ENCODE measurements at places on chromosomes 6 and 20.
A peak's percentile ranks its signal among the peaks of the same experiment; 100 is the strongest.

DNA sequence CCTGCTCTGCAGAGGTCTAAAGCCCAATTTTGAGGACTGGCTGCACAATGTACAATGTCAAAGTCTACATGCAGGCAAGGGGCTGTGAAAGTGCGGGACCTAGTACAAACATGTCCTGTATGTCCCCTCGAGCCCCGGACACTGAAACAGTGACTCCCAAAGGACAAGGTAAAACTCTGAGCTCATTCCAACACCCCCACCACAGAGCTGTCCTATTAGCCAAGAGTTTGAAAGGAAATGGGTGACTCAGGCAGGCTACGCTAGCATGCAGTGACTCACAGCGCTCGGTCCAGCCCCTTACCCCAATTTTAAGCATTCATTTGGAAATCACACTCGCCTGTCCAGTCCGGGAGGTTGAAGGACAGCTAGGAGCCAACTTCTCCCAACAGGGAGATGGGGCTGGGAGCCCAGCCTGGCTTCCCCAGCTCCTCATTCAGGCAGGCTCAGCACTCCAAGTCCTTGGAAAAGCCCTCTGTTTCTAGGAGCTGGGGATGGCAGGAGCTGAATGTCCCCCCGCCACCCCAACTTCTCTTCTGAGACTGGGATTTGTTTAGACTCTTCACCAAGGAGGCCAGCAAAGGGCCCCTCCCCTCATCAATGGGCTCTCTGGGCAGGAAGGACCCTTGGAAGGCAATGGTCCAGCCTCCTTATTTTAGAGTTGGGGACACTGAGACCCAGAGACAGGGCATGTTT, 3.9 kb downstream of the SDC4 start:
- DNase-seq = peak; percentile 73

- peak; percentile 60 for DNase-seq
Observed at GRCh38 chr6:33702345-33702977, 9.0 kb downstream of the UQCC2 start.

- no peak for DNase-seq
Observed at GRCh38 chr6:122416825-122417224, 17.4 kb downstream of the HSF2 start.

GRCh38 chr6:62150048-62150663, 135.9 kb downstream of the KHDRBS2 start:
- no peak for DNase-seq

GRCh38 chr6:142857233-142857761, 87.7 kb downstream of the HIVEP2 start:
- DNase-seq = no peak

- DNase-seq = no peak
Observed at GRCh38 chr6:20819774-20820400, 285.6 kb downstream of the CDKAL1 start.

DNA sequence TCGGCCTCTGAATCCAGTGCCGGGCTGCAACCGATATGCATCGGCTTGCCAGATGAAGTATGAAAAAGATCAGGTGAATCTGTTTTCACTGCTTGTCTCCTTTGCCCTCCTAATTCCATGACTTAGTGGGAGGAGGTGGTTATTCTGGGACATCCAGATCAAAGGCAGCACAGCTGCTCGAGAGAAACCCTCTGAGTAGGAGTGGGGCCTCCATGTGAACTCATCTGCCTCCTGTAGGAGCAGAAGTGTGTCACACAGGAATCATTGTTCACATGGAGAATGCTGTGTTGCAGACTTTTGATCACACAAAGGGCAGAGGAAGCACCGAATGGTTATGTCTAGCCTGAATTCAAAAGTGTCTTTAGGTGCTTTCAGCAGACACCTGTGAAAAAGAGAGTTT, 73.1 kb upstream of the SLC22A1 start:
- no peak for DNase-seq

DNA sequence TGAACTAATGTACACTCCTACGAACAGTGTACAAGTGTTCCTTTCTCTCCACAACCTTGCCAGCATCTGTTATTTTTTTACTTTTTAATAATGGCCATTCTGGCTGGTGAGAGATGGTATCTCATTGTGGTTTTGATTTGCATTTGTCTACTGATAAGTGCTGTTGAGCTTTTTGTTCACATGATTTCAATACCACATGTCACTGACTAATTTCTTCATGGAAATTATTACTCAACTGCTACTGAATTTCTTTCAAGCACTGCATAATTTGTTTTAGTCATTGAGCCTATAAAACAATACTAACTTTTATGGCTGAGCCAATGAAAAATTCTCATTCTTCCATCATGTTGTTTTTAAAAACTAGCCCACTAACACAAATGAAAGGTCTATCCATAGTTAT, 115.4 kb downstream of the FRK start:
- DNase-seq = no peak

DNA sequence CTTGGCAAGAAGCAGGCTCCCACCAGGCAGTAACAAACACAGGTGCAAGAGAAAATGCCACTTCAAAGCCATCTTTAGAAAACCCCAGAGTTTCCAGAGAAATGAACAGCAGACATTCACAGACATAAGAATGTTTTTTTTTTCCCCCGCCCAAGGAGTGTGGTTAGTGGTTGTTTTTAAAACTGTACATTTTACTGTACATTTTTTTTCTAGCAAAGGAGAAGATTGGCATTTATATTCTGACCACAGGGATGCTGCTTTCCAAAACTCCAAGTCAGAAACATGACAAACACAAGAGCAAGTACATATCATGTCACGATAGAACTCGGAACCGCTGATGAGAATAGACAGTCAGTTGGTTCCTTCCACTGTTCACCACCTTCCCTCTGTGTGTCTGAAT, 197.9 kb downstream of the LRFN2 start:
- DNase-seq = no peak

- no peak for DNase-seq
Observed at GRCh38 chr20:56371977-56372376, 13.2 kb downstream of the FAM210B start.

DNA sequence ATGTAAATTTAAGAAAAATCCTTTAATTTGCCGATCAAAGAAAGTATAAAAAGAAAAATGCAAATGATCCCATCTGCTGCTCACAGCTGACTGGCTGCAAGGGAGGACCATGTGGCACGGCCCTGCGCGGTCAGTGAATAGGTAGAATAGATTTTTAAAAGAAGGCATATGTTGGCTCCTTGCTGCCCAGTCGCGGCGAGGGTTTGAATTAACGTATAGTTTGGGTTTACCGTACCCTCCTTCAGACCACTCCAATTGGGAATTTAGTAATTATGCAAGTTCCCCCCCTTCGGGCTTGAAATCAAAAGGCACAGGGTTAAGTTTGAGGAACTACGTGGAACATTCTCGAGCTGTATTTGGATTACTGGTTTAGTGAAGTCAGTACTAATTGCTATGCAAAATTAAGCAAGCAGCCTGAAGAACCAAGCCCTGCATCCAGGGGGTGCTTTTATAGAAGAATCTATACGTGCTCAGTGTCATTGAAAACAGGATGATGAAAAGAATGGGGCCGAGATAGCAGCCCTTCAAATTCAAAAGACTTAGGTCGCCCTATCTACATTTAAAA, 1.1 kb upstream of the BEND3 start:
- no peak for DNase-seq

- DNase-seq = no peak
Observed at GRCh38 chr6:112983713-112984261, 636.7 kb downstream of the RFPL4B start.

GRCh38 chr6:136723780-136724179, 68.5 kb downstream of the MAP3K5 start:
- DNase-seq = no peak

DNA sequence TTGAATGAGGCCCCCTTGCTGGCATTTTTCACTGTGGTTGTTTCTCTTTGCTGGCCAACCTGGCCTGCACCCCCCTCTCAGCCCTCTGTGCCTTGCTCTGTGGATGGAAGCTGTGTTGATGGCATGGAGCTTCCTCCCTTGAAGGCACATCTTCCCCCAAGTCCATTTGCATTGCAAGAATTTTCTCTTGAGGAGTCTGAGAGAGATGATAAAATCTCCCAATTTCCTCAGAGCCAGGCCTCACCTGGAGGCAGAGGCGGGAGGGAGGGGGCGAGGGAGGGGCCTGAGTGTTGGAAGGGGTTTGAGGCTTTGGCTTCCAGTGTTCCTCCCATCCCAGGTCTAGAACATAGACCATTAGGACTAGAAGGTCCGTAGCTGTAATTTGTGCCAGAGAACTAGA, 175.1 kb downstream of the SCP2D1 start:
- DNase-seq = no peak

GRCh38 chr6:16800942-16801341, 39.7 kb upstream of the ATXN1 start:
- no peak for DNase-seq

GRCh38 chr20:54070187-54070987, at the start of gene BCAS1:
TSS of gene BCAS1 (minus strand) at chr20:54070594. CDS start at chr20:54058718, 11,876 bp downstream.
- no peak for DNase-seq

DNA sequence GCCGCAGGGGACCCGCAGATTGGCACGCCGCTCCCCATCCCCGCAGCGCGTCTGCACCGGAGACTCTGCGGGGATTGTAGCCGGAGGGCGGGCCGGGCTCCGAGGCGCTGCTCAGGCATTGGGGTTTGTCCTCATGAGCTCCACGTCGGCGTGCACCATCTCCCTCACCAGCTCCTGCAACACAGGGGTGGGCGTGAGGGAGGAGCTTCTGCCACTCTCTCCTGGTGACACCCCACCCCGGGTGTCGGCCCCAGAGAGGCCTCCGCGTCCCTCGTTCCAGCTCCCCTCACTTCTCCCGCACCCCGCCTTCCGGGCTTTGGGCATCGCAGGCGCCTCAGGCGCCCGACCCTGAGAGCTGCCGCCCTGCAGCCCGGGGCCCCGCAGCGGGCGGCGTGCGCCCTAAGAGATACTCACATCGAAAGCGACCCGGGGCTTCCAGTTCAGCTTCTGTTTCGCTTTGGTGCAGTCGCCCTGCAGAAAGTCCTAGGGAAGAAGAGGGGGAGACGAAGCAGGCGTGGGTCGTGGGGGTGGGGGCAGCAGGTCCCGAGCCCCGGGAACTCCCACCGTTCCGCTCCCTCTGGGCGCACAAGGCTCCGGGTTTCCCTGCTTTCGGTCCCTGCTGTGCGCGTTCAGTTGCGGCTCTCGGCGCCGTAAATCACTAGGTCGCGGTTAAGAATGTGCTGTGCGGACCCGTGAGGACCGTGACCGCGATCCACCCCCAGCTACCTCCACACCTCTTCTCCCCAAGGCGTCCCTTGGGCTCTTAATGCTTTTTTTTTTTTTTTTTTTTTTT, 14.5 kb downstream of the FOXC1 start:
- no peak for DNase-seq

DNA sequence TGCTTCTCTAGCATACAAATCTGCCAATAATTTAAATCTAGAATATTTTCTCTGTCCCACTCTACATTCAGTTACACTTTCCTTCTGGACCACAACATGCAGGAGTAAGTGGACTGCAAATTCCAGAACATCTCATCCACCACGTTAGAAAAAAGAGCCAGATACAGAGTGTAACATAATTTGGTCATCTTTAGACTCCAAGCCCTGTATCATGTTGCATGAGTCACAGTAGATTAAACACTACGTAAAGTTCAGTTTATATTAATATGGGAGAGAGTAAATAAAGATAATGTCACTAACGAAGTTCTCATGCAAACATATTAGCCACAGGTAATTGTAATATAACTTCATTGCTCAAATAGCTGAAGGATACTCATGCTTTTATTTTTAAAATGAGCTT, 327.0 kb downstream of the C6orf118 start:
- no peak for DNase-seq

DNA sequence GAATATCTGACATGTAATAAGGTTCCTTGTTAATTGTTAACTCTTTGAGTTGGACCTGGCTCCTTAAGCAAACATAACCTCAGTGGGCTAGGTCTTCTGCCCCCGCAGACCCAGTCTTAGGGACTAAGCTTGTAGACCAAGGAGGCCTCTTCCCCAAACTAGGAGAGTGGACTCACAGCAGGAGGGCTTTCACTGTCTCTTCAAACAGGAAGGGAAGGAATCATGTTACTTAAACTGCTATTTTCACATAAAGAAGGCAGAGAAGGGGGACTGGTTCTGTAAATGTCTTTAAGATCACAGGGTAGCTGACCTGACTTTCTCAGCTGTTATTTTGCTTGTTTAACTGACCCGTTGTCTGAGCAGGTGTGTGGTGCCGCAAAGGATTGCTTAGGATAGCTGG, 34.9 kb upstream of the PRDM1 start:
- DNase-seq = no peak

- no peak for DNase-seq
Observed at GRCh38 chr6:157953580-157954091, 28.0 kb upstream of the SYNJ2 start.

DNA sequence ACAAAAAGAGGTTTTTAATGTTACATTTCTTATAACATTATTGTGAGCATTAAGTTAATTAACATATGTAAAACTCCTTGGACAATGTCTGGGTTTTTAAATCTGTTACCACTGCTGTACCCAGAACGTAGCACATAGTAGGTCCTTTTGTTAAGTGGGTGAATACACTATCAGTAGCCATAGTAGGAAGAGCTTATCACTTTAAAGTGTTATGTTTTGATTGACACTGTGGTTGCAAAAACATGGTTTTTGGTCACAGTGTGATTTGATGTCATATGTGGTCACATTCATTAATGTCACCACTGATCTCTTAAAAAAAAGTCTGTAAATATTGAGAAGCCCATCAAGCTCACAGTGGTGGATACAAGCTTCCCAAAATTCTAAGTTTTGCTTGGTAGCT, 160.7 kb downstream of the PLCB1 start:
- no peak for DNase-seq

- no peak for DNase-seq
Observed at GRCh38 chr6:52725535-52726192, 37.6 kb downstream of the GSTA2 start.

- DNase-seq = no peak
Observed at GRCh38 chr20:50182346-50182745, 8.3 kb upstream of the CEBPB start.

DNA sequence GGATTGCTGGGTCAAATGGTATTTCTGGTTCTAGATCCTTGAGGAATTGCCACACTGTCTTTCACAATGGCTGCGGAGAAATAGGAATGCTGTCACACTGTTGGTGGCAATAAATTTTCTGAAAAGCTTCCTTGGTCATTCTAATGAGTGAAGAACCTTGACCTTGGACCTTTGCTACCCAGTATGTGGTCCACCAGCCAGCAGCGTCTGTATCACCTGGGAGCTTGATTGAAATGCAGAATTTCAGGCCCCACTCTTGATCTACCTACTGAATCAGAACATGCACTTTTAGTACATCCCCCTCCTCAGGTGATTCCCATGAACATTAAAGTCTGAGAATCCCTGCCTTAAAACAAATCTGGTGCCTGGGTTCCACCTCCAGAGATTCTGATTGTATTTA, 27.5 kb upstream of the GLP1R start:
- no peak for DNase-seq

Measured in H54 (cell line).